ENCODE measurements at places on chromosomes 6 and 20.

DNA sequence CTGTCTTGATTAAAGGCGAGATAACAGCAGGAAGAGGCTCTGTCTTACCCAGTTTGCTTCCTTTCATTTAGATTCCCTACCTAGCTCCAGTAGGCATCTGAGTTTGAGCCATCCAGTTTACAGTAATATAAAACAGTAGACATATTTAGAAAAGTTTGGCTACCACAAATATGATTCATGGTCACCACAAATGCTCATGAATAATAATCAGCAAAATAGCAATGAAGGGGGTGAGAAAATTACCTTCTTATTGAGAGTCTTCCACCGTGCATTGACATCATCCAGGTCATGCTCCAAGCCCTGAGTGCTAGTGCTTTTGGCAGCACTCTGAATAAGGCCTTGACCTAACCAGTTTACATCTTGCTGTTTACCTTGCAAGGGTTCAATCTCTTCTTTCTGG is 106.2 kb downstream of the DST start:
- DNase-seq, result no peak

DNA sequence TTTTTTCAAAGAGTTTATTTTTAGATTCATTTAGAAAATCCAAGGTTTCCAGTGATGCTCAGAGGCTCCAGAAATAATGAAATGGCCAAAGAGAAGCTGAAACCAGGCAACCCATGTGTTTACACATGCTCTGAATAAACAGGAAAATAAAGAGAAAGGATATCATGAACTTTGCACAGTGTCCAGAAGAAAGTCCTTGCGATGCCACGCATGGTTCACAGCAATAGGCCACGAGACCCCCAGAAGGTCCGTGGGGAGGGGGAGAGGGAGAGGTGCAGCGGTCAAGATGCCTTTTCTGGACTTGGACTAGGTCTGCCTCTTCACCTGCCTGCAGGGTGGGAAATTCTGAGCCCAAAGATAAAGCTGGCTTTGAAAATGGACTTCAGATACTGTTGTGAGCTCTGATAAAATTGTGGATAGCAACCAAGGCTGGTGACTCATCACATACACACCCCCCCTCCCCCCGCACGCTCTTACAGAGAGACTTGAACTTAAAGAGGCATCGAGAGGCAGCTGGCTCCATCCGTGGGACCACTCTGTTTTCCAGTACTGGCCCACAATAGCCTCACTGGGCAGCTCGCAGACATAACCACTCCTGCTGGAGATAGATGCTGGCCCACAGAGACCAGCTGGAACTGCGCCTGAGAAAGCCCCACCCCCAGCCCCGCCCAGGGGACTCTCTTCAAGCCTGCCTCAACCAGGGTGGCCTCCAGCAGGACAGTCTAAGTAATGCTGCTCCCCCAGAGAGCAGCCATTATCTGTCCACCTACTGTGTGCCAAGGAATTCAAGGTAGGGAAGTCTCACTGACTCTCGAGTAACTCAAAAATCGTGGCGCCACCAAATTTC is 21.2 kb upstream of the NFATC2 start:
- DNase-seq, result no peak

- no peak for DNase-seq
These were observed 61.0 kb upstream of the SCGN start for GRCh38 chr6:25590986-25591385.

DNA sequence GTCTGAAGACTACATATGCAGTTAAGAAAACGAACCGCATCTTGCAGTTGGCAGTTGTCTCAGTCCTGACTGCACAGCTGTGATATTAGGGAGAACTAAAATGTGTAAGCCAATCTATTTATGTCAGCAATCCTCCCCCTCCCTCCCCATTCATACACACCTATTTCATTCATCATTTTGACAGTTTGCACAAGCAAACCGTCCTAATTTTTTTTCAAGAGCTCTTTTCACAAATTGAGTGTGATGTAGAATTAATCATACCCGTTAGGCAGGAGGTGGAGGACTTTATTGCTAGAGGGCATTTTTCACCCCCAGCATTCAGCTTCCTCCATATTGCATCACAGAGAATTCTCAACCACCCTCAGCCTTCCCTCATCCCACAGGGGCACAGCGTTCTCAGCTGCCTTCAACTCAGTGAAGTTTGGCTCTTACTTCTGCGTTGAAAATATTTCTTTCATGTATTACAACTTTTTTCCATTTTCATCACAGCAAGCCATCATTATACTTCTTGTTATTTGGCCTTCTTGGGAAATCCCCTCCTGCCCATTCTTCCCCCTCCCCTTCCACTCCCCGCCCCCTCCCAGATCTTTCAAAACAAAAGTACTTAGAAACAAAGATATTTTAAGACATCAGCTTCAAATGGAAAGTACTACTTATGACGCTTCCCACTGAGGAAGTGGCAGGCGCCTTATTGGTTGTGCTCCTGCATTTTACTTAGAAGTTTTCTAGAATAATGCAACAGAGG is 37.5 kb downstream of the NOX3 start:
- peak; percentile 52 for DNase-seq

DNA sequence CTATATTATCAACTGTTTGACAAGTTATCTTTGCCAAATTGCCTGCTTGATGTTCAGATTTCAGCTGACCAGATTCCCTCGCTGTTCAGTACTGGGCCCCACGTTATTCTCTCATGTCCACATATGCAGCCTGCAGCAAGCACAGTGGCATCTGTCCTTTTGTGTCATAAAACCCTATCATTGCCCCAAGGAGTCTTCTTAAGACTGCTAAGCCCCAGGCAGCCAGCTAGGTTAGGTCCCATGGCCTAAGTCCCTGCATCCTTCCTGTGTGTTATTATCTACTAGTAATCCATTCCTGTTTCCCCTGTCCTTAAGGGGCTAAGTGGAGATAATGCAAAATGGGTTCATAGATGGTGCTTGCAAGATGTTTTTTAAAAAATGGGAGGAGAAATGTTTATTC is 7.2 kb downstream of the KDM1B start:
- DNase-seq, result no peak

GRCh38 chr6:138289739-138290138 is 71.4 kb upstream of the PBOV1 start:
- no peak for DNase-seq

DNA sequence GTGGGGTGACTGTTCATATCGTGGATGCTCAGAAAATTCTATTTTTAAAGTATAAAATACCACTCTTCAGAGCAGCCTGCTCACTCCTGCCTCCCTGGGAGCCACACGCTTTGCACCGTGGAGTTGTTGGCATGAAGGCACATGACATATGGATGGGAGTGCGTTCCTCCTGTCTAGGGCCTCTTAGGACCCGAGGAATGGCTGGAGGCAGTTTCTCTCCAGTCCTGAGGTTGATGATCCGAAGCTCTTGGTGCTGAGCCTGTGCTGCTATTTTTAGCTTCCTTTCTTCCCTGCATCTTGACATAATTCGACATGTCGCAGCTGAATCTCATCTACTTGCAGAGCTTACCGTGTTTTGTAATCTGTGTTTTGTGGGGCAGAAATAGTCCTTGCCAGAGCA is 73.9 kb downstream of the PHACTR3 start:
- DNase-seq, result no peak

DNA sequence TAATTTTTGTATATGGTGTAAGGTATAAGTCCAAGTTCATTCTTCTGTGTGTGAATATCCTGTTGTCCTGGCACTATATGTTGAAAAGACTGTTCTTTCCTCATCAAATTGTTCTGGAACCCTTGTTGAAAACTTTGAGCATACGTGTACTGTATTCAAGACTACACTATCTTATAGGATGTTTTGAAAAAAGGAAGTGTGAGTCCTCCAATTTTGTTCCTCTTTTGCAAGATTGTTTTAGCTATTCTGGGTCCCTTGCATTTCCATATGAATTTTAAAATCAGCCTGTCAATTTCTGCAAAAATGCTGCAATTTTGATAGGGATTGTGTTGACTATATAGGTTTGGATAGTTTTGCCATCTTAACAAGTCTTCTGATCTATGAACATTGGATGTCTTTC is 195.2 kb downstream of the BACH2 start:
- no peak for DNase-seq

GRCh38 chr6:169864148-169865020 is 113.0 kb downstream of the ERMARD start:
- DNase-seq, result no peak

GRCh38 chr6:71512256-71512655 is 223.6 kb downstream of the OGFRL1 start:
- DNase-seq, result no peak

DNA sequence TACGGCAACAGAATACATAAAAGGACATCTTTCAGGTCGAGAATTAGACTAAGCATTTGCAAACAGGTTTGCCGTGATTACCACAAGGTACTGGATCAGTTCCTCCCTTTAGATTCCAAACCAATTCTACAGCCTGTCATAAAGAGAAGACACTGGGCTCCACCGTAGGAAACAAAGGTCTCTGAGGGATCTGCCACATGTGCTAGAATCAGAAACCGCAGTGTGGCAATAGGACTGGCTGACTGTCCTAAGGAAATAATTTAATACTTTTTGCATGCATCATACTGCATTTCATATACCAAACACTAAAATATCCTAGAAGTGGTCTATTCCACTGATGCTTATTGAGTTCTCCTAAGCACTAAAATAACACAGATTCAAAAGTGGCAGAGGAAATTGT is 59.2 kb downstream of the POPDC3 start:
- DNase-seq, result no peak

- DNase-seq, result peak; percentile 22
These were observed 264.9 kb downstream of the HIVEP2 start for GRCh38 chr6:142679907-142680700.

GRCh38 chr6:65436281-65436680 is 270.7 kb downstream of the EYS start:
- DNase-seq, result no peak
